ENCODE measurements at places on chromosomes 16 and 17. TPM values are rescaled to one million over a fixed set of nuclear protein-coding genes. Genes with fewer than 3 reads are reported as not detected.
A peak's percentile ranks its signal among the peaks of the same experiment; 100 is the strongest.

The RPL38 gene
- 2,878 TPM for total RNA-seq

The TBX4 gene
- 0.08 TPM for total RNA-seq

The PRR35 gene
- total RNA-seq = not detected

The TM4SF5 gene
- total RNA-seq = not detected

The KRT33A gene
- total RNA-seq = not detected

The NHLRC4 gene
- 0.89 TPM for total RNA-seq

The CMTM1 gene
- total RNA-seq = 3.4 TPM

The FKBP10 gene
- 114 TPM for total RNA-seq

The NPB gene
- 0.38 TPM for total RNA-seq

The OTOP3 gene
- not detected for total RNA-seq

The REXO5 gene
- 2.1 TPM for total RNA-seq

The SCGB1C2 gene
- total RNA-seq = not detected

The ITGAL gene
- 0.32 TPM for total RNA-seq

The RILP gene
- total RNA-seq = 2.2 TPM

The TBC1D24 gene
- total RNA-seq = 14.2 TPM

The CSH1 gene
- 0.34 TPM for total RNA-seq

The TAC4 gene
- total RNA-seq = not detected

The KDM6B gene
- 17.2 TPM for total RNA-seq

The KIF19 gene
- total RNA-seq = 1.4 TPM

The SMPD3 gene
- total RNA-seq = 24.9 TPM

GRCh38 chr16:72013389-72013788 lies 4.8 kb downstream of the DHODH start:
- ATAC-seq = peak; percentile 1

GRCh38 chr16:11561454-11561805 lies 25.3 kb downstream of the LITAF start:
- no peak for ATAC-seq

- ATAC-seq = no peak
Observed at GRCh38 chr17:76537288-76537577, 276 bp downstream of the CYGB start.

- no peak for ATAC-seq
Observed at GRCh38 chr17:76495663-76496400, 5.4 kb downstream of the RHBDF2 start.

DNA sequence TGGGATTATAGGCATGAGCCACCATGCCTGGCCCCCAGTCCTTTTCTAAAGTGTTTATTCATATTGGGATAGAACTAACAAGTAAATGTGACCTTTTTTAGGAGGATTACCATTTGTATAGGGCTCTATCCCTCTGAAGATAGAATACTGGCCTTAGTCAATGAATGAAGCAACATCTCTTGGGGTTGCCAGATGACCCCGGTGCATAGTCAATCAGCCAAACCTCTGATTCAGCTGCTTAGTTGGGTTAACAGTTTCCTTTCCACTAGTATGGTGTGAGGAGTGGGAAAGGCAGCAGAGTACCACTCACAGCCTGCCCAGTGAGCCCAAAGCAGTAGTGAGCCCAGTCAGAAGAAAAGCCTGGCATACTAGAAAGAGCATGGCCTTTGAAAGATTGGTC lies 94.6 kb upstream of the TBX2 start:
- no peak for ATAC-seq

DNA sequence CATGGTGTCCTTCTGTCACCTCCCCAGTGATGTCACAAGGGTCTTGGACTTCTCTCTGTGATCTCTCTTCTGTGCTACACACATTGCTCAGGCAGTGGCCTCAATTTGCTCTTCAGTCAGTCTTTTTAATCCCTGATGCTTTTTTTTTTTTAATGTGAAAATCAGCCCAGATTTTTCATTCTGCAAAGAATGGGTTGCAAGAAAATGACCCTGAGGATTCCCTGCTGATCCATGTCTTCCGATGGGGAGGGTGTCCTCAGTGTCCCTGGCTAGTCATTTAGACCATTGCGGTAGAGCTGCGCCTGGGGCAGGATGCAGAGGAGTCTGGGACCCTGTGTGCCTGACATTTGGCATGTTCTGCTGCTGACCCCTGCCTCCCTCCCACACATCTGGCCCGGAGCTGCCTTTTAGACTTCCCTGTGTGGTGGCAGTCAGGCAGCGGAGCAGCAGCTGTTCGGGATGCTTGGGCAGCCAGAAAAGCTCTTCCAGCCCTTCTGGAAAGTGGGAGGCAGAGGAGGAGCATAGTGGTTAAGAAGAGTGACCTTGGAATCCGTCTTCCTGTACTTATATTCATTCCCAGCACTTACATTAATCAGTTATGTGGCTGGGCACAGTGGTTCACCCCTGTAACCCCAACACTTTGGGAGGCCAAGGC lies 12.3 kb downstream of the GPT2 start:
- no peak for ATAC-seq

DNA sequence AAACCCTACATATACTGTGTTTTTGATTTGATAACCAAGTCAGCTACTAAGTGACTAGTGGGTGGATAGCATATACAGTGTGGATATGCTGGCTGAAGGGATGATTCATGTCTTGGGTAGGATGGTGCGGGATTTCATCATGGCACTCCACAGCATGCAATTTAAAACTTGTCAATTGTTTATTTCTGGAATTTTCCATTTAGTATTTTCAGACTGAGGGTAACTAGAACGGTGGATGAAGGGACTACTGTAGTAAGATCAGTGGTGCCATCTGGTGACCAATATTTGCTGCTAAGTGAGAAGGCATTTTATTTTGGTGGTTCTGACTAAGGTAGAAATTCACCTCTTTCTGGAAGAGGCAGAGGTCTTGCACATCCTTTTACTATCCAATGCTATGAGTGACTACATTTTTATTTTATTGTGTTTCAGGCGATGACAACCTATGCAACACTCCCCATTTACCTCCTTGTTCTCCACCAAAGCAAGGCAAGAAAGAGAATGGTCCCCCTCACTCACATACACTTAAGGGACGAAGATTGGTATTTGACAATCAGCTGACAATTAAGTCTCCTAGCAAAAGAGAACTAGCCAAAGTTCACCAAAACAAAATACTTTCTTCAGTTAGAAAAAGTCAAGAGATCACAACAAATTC lies 3.1 kb downstream of the CDC6 start:
- ATAC-seq = no peak

GRCh38 chr16:77480681-77481315 lies 46.0 kb upstream of the ADAMTS18 start:
- no peak for ATAC-seq

DNA sequence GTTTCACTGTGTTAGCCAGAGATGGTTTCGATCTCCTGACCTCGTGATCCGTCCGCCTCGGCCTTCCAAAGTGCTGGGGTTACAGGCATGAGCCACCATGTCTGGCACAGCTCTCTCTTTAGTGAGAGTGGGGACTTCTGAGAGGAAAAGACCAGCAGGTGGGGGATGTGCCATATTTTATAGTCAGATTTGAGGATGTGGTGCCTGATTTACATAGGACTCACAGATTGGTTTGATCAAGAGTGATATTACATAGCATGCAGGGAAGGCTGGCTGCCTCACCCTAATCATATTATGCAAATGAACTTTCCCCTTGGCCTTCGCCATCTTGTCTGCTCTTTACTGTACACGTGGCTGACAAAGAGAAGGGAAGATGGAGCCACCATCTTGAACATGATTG lies 28.1 kb upstream of the MAPK3 start:
- no peak for ATAC-seq

DNA sequence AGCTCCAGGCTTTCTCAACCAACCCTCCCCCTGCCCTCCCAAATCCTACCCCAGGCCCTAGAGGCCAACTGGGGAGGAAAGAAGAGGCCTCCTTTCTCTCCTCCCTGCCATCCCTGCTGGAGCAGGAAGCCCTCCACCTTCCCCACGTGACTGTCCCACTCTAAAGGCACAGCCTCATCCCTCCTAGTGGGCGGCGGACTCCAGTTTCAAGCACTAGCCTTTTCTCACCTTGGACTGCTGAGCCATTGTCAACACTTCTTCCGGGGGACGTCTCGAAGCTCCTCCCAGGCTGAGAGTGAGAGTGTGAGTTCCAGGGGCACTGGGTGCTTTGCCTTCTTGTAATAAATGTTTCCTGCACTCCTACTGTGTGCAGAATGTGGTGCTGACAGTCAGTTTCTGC lies 21.4 kb upstream of the IRX6 start:
- no peak for ATAC-seq

GRCh38 chr17:40536295-40537171 lies 28.7 kb downstream of the CCR7 start:
- ATAC-seq = peak; percentile 7

GRCh38 chr16:70416748-70417616 lies 21.9 kb downstream of the ST3GAL2 start:
- ATAC-seq = no peak

DNA sequence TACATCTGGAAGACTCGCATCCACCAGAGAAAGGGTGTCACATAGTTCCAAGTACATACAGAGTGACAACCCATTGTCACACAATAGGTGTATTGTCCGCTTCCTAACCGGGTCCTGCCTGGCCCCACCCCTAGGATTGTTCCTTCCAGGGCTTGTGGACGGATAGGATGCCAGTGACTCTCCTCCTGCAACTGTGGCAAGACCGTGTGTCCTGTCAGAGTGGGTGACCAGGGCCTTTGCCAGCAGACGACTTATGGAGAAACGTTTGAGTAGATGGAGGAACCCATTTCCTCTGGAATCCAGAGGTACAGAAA lies 258.4 kb downstream of the CPPED1 start:
- ATAC-seq = no peak

DNA sequence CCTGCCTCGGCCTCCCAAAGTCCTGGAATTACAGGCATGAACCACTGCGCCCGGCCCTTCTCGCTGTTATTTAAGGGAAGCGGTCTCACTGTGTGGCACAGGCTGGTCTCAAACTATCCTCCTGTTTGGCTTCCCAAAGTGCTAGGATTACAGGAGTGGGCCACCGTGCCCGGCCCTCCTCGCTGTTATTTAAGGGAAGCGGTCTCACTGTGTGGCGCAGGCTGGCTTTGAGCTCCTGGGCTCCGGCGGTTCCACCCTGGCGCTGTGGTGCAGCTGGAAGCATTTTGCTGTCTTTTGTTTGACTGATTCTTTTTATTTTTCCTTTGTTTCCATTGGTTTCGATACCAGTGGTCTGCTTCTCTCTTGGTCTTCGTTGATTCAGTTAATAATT lies 40.7 kb downstream of the FOXK2 start:
- ATAC-seq = no peak

- no peak for ATAC-seq
Observed at GRCh38 chr17:28097901-28098300, 55.4 kb downstream of the NLK start.

GRCh38 chr16:50167556-50167955 lies 14.4 kb downstream of the TENT4B start:
- no peak for ATAC-seq

GRCh38 chr16:48426244-48427141 lies 41.3 kb upstream of the SIAH1 start:
- no peak for ATAC-seq

GRCh38 chr16:22928882-22929435 lies 115.0 kb downstream of the HS3ST2 start:
- ATAC-seq = no peak

DNA sequence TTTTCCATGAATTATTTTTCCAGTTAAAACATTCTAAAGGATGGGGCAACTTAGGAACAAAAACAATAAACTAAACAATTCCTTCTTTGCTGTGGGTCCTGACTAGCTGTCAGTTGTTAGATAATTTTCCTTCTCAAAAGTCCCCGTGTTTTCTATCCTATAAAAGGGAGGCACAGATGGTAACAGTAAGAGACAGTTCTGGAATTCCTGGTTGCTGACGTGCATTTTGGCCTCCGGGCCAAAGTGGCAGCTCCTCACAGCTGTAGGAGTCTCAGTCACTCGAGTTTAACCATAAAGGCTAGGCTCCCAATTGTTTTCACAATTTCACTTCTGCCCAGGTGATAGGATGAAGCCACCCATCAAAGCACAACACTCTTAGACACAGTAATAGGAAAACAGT lies 77.0 kb upstream of the ZNF423 start:
- no peak for ATAC-seq

- no peak for ATAC-seq
Observed at GRCh38 chr16:8251298-8251697, 339.0 kb downstream of the TMEM114 start.

Data from motor neuron (in vitro differentiated cells).